Fibroblast of skin of left quadriceps (primary cell): ENCODE measurements at places on chromosomes 5 and 9.

GRCh38 chr9:18887546-18887945 lies 145.5 kb downstream of the SAXO1 start:
- DNase-seq = no peak

GRCh38 chr5:93359296-93359959 lies 221.6 kb downstream of the NR2F1-AS1 start:
- DNase-seq = peak; percentile 14

GRCh38 chr5:28576022-28576421 lies 1537.6 kb upstream of the CDH9 start:
- DNase-seq = no peak

DNA sequence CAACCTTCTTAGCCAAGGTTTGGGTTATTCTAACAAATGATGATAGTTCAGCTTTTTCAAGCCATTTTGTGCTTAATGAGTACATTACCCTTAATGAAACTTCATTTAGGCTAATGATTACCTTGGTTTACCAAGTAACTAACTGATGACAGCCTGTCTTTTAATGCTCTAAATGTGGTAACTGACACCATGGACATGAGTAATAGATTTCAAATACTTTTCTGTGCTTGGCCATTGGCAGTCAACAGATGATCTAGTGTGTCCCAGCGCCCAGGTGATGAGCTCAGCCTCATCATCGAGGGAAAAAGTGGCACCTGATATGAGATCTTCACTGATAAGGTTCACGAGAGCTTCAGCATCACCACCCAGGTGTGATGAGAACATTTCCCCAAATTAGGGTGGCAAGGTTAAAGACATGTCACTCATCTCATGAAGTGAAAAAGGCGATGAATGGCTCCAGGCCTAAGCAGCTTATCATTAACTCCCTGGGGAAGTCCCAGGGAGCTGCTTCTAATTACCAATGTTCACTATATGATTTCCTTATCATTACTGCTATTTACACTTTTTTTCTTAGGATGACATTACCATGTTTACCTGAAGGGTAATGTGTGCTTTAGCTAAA lies 296.0 kb downstream of the SPOCK1 start:
- DNase-seq = no peak

GRCh38 chr9:35553670-35554543 lies 51.2 kb upstream of the TESK1 start:
- DNase-seq = peak; percentile 63

GRCh38 chr5:116922532-116922931 lies 347.9 kb upstream of the SEMA6A start:
- DNase-seq = no peak

DNA sequence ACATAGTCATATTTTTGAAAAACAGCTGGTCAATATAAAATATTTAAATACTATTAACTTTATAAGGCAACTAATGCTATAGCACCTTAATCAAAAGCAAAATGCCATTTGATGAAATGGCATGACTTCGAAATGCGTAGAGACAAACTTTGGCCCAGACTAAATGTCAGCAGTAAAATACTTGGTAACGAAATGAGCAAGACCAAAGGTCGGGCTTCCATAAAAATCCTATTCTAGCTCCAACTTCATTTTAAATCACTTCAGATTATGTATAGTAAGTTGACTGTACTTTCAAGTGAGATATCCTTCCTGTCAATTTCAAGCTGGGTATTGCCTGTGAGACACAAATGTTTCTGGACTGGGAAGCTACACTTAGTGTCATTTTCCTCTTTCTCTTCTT lies 805.4 kb upstream of the ZNF608 start:
- no peak for DNase-seq

- DNase-seq = no peak
Measured at GRCh38 chr9:14434158-14434504, 120.2 kb upstream of the NFIB start.

DNA sequence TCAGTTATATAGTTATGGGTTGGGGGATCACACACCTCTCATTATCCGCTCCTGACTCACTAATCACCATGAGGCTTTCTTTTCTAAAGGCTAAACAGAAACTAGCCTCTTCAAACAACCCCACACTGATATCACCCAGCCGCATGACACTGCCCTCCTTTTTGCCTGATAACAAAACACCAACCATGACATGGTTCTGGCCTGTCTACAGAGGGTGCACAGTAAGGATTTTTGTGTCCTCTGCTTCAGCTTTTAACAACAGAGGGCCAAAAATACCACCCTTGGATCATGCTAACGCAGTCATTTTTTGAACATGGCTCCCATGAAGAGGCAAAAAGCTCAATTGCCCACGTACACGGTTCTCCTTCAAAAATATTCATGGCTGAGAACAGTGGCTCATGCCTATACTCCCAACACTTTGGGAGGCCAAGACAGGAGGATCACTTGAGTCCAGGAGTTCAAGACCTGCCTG lies 4.0 kb downstream of the CMBL start:
- DNase-seq = no peak

DNA sequence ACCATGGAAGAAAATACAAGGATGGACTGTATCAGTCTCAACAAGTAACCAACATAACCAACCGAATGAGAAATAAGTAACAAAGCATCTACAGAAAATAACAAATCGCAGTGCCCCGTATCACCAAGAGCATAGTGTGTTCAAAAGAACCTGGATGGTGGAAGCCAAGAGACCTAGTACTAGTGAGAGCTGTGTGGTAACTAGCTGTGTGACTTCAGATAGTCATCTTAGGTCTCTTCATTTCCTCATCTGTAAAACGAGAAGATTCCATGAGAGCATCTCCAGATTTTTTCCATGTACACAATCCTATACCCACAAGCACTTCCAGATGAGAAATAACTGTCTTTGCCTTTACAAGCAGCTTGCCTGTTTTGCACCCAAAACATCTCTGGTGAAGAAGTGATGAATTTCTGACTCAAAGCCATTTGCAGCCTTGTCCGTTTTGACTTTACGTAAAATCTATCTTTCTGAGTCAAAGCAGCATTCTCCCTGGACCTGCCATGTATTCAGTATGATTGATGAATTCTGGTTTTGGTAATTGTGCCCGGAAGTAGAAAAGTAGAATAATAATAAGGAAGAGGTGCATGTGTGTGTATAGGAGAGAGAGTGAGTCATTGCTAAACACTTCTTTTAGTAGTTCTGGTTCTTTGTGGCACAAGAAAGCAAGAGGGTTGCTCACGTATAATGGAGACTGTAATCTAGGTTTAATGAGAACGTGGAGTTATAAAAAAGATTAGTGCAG lies 41.0 kb downstream of the AOPEP start:
- peak; percentile 40 for DNase-seq

GRCh38 chr9:123848447-123849085 lies 81.4 kb downstream of the DENND1A start:
- no peak for DNase-seq

GRCh38 chr5:92337772-92338234 lies 954.7 kb upstream of the ARRDC3 start:
- DNase-seq = peak; percentile 52

GRCh38 chr9:105637787-105638395 lies 24.4 kb upstream of the TAL2 start:
- no peak for DNase-seq

DNA sequence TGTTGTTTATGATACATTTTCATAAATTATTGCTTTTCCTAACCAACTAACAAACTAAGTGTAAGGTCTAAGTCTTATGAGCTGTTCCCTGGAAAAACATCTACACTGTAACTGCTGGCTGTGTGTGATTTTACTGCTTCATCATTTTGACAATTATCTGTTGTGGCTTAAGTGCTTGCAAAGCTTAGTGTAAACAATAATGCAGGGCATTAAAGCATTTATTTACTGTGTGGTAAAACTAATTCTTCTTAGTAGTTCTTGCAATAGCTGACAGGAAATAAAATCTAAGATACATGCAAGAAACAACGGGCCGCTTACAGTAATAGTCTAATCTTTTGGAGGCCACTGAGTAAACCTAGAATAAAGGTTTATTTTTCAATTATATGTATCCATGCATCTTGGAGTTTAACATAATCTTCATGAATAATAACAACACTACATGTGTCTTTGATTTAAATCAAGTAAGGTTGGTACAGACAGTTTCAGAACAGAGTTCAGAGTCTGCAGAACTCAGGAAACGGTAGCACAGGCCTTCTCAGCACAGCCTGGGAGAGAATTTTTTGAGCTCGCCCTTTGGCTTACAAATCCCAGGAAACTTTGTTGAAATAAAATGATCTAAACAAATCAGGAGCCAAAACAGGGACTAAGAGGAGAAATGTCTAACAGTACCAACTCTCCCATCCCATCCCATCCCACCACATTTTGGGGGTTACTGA lies 473.1 kb downstream of the NR2F1-AS1 start:
- no peak for DNase-seq

DNA sequence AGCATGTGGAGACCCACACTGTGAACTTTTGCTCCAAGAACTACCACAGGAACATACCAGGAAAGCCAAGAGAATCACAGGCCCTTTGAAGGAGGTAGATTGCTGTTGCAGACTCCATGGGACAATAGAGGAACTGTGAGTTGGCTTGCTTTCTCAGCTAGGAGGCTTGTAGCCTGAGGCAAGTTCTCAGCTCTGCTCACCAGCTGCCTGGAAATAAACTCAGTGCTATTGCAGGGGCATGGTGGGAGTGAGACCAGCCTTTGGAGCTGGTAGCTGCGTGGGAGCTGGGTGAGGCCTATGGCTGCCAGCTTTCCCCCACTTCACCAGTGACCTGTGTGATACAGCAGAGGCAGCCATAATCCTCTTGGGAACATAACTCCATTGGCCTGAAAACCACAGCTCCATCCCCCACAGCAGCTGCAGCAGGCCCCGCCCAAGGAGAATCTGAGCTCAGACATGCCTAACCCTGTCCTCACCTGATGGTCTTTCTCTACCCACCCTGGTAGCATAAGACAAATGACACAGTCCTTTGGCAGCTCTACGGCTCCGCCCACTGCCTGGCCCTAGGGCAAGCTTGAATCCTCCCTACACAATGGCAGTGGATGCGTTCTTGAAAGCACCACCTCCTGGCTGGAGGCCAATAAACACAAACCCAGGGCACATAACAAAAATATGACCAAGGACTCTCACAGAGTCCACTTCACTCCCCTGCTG lies 389.5 kb downstream of the KIF4B start:
- no peak for DNase-seq

GRCh38 chr9:105639936-105640335 lies 22.3 kb upstream of the TAL2 start:
- no peak for DNase-seq

- DNase-seq = no peak
Measured at GRCh38 chr9:112360047-112360804, 19.7 kb upstream of the HSDL2 start.

DNA sequence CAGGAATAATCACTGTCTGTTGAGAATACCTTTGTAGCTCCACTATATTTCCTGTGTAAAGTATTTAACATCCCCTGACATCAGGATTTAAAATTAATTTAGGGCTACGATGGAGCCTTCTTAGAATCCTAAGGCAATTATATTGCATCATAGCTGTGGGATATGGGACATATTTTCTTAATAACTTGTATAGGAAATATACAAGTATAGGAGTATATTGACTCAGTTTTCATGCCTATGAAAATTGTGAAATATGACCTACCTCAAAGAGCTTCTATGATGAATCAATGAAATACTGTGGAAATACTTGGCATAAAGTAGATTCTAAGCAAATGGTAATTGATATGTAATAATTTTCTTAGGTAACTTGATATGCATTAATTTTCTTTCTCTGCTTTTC lies 221.0 kb upstream of the KLF4 start:
- DNase-seq = no peak

DNA sequence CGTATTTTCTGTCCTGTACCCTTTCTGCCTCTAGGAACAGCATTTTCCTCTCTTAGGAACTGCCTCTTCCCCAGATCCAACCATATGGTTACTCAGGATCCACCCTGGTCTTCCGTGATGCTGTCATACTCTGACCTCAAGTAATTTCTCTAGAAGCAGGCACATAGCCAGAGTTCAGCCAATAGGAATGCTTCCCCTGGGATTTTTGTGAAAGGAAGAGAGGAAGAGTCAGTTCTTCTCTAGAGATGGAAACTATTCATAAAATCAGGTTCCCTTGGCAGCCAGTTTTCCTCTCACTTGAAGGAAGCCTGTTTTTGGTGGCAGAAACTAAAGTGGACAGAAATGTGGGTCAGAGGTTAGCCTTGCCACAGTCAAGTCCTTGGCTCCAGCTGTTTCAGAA lies 400.1 kb upstream of the PCSK5 start:
- no peak for DNase-seq

GRCh38 chr9:134251296-134252069 lies 74.8 kb upstream of the RXRA start:
- DNase-seq = no peak

- peak; percentile 42 for DNase-seq
Measured at GRCh38 chr5:67462147-67462546, 265.5 kb upstream of the CD180 start.

DNA sequence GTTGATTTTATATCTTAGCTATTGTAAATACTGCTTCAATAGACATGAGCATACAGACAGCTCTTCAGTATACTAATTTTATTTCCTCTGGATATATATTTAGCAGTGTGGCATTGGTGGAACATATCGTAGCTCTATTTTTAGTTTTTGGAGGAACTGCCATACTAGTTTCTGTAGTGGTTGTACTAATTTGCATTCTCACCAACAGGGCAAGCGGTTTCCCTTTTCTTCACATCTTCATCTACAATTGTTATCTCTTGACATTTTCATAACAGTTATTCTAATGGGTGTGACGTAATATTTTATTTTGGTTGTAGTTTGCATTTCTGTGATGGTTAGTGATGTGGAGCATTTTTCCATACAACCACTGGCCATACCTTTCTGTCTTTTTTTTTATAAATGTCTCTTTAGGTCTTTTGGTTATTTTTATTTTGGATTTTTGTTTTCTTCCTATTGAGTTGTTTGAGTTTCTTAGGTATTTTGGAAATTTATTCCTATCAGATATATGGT lies 32.5 kb downstream of the TAF11L14 start:
- no peak for DNase-seq

GRCh38 chr9:92620845-92621244 lies 49.1 kb downstream of the IPPK start:
- no peak for DNase-seq

- no peak for DNase-seq
Measured at GRCh38 chr5:145551714-145552113, 283.4 kb downstream of the PRELID2 start.

- no peak for DNase-seq
Measured at GRCh38 chr9:108800632-108801099, 55.1 kb downstream of the ACTL7B start.

DNA sequence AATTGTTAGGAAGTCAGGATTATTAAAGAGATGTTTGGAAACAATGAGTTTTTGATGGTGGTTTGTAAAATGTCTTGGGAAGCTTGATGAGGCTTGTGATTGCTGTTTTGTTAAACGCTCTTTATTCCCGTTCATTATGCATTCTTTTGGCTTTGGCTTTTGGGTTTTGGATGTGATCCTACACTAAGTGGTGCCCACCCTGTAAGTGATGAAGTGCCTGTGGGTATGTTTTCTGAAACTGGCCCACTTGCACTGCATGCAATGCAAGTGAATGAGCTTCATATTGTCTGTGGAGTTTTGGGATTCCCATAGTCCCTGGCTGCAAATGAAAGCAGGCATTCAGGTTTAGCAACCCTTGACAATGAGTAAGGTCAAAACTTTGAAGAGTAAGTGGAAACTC lies 1035.5 kb upstream of the WWC1 start:
- no peak for DNase-seq

GRCh38 chr9:122091682-122092592 lies 1.2 kb downstream of the TTLL11 start:
- no peak for DNase-seq
